H7 (cell line): ENCODE measurements at places on chromosomes 3 and 15. TPM values are rescaled to one million over a fixed set of nuclear protein-coding genes. Genes with fewer than 3 reads are reported as not detected.

The ZNF502 gene
- total RNA-seq: 0.55 and 0.62 TPM in 2 replicates

The CLDN18 gene
- 0.14 TPM in 1 of 2 replicates, not detected in the other for total RNA-seq

The SLC9A9 gene
- total RNA-seq: 4.1 and 7.2 TPM in 2 replicates

The NME9 gene
- 0.35 TPM in 1 of 2 replicates, not detected in the other for total RNA-seq

The ADCY5 gene
- 2.4 and 5.1 TPM in 2 replicates for total RNA-seq

GRCh38 chr3:87358066-87358465 lies 81.7 kb upstream of the POU1F1 start:
- DNase-seq: no peak

- no peak for DNase-seq
These were observed 16.9 kb downstream of the THBS1 start for GRCh38 chr15:39597751-39598185.

DNA sequence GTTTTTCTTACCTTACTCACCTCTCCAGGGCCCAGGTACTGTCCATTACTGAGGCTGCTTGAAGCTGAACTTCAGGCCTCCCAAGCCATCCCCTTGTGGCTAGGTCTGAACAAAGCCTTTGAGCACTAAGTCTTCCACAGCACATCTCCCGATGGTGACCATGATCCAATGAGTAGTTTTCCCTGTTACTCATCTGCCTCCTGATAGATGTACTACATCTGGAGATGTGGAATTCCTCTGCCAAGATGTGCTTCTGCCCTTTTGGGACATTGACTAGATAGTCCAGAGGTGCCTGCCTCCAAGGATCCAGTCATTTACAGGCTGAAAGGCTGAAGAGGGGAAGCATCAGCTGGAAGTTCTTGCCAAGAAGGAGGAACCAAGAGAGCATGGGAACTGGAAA lies 28.9 kb upstream of the SLC35G2 start:
- no peak for DNase-seq

- no peak for DNase-seq
These were observed 1.7 kb upstream of the PHGR1 start for GRCh38 chr15:40349163-40349562.

DNA sequence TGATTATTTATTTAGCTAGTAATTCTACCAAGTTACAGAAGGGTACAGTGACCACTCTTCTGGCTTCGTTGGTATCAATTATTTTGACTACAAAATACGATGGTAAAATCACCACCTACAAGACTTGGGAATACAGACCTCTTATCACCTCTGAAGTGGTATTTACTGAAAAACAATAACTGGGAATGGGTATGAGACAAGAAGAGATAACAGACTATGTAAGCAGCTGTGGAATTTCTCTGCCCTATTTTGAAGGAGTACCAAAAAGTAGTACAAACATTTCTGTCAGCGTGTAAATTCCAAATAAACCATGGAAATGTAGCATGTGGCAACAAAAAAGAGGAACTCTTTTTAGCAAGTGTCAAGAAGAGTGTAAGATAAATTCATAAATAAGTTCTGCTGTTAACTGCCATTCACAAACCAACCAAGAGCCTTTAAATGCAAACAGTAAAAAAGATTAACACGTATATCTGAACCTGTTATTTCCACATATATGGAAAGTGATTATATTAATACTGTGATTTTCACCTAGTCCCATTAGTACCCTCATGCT lies 77.0 kb upstream of the SLC12A8 start:
- DNase-seq: no peak

- DNase-seq: no peak
These were observed 147.2 kb downstream of the ALCAM start for GRCh38 chr3:105513886-105514285.

GRCh38 chr3:190269101-190269500 lies 53.1 kb downstream of the CLDN1 start:
- no peak for DNase-seq

DNA sequence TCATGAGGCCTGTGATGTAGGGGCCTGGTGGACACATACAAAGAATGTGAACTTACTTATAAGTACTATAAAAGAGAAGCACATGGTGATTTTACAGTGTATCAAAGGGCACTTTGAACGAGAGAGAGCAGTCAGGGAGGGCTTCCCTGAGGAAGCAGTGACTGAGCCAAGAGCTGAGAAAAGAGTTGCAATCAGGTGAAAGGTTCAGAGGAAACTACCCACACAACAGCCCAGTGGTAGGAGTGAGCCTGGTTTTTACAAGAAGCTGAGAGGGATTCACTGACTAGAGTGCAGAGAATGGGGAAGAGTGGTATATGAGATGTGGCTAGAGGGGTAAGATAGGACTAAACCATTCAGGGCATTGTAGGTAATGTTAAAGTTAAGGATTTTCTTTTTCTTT lies 57.1 kb downstream of the CALML4 start:
- DNase-seq: no peak

- no peak for DNase-seq
These were observed 296.7 kb upstream of the PROK2 start for GRCh38 chr3:72081471-72082185.

DNA sequence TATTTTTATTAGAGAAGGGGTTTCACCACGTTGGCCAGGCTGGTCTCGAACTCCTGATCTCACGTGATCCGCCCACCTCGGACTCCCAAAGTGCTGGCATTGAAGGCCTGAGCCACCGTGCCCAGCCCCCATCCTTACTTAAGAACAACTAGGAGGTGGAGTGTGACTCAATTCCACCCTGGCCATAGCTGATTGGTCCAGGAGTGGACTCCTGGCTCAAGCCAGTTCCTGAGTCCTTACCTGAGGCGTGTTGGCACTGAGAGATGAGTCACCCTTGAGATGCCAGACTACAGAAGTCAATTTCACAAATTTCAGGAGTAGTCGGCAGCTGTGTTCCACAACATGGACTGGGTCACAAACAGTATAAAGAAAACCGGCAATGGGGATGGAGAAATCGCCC lies 124.2 kb downstream of the SHQ1 start:
- DNase-seq: no peak

DNA sequence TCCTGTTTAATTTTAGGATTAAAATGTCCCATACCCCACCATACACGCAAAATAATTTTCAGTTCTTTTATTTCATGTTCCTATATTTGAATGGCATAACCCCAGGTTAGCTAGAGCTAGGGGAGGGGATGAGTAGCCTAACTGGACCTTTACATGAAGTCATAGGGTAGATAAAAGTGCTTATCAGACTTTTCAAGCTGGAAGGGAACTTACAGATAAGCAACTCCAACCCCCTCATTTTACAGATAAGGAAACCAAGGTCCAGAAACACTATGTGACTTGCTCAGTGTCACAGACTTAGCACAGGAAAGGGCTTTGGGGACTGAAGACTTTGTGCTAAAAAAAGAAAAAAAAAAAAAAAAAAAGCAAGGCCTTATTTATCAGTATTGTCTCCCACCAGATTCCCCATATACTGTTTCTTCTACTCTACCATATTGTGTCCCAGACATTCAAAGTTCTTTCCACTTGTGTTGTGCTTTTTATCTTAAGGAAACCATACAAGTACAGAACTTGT lies 10.6 kb upstream of the TNIK start:
- DNase-seq: no peak

- peak; percentile 78 for DNase-seq
These were observed 603 bp downstream of the SLC7A14 start for GRCh38 chr3:170585008-170585936.

DNA sequence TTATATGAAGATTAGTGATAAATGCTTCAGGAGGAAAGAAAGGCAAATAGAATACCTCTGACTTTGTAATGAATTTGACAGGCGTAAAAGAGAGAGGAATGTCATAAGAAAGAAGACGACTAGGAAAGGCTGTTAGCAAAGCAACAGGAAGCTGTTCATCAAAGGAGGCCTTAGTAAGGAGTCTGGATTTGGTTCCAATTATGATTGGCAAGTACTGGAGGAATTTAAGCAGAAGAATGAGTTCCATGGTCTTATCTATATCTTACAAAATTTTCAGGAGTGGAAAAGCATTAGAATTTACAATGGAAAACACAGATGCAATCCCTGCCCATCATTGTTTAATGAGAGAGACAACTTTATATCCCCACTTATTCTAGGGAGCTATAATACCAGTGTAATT lies 13.8 kb downstream of the PLSCR1 start:
- DNase-seq: no peak

GRCh38 chr3:29144807-29145206 lies 136.1 kb upstream of the RBMS3 start:
- no peak for DNase-seq

DNA sequence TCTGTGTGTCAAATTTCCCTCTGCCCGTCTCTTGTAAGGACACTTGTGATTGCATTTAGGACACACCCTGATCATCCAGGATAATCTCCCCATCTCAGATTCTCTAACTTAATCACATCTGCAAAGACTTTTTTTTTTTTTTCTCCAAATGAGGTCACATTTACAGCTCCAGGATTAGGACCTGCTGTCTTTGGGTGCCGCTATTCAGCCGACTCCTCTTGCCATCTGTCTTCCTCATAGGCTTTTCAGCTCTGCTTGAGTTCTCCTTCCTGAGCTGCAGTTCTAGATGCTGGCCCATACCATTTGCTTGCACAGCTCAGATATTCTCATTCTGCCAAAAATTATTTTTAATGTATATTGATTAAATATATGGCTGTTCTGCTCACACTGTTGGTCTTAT lies 94.3 kb upstream of the TLE3 start:
- DNase-seq: no peak

- no peak for DNase-seq
These were observed 165.2 kb downstream of the SLCO3A1 start for GRCh38 chr15:92018535-92019239.

DNA sequence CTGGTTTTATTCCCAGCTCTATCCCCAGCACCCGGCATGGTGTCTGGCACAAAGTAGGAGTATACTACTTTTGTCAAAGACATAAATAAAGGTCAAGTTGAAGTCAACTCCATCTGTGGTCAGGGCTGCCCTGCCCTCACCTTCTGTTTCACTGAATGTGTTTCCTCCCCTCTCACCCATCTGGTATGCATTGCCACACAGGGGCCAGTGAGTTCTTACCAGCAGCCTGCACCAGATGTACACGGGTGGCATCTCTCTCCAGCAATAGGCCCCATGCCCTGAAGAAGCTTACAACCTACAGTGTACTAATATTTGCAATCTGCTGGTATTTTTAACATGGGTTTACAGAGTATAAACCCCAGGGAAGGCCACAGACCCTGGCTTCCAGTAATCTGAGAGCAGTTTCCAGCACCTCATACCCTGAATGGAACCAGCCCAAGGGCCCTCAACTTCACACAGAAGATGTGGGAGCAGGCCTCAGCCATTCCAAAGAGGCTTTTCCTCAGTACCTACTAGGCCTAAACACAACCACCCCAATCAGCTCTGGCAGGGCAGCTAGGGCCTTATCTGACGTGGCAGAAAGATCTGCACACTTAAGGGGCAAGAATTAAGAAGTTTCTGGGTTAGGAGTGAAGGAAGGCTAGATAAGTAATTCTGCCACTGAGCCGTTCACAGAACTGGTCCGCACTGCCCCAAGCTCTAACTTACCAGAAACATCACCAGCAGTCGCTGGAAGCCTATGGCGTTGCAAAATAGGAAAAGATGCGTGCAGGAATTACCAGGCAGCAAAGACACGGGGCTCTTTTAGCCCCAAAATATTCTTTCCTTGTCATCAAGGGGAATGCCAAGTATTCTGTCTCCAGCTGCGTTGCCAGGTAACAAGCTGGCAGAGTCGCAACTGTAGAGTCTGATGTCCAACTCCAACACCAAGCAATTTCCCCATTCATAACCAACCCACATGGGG lies 2.1 kb downstream of the IDH2 start:
- peak; percentile 14 for DNase-seq

DNA sequence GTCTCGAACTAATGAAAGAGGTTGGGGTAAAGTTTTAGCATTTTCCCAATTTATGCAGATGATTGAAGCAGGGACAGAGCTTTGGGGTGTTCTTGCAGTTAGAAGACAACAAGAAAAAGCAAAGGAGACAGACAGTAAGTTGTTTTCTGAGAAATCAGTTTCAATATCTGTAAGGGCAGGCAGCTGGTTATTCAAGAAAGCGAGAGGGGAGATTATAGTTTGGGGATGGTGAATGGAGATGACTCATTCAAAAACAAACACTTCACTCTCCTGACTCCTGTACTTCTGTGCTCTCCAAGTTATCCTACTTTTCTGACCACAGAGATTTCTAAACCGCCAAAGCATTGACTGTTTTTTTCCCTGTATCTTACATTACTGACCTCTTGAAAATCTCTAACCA lies 352.0 kb downstream of the GAP43 start:
- DNase-seq: no peak

DNA sequence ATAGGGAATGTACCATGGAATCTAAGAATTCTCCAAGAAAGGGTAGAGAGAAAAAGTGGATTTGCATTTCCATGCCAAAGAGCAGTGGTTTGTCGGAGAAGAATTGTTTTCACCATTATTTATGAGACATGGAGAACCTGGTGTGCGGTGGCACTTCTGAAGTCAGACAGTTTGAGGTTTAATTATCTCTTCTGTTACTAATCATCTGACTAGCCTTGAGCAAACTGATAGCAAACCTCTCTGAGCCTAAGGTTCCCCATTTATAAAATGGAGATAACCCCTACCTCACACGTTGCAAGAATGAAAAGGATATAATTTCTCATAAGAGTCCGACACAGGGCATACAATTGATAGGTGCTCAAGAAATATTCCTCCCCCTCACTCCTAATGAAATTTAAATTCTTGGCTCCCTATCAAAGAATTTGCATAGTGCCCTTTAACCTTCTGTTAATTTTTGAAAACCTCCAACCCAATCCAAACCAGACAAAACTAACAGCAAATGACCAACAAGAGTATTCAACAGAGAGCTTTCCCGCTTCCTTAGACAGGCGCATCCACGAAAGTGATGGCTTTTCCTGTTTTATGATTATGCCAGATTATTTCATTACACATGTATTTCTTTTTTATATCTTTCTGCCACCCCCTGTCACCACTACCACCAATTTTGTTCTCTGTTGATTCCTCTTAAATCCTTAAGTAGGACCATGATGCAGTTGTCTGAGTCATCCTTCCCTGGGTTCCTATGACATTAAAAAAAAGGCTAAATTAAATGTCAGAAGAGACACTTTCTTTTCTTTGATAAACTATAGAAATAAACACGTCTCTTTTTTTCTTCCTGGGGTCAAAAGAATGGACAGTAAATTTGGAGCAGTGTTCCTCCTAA lies 28.5 kb downstream of the TMEM212 start:
- DNase-seq: no peak

- no peak for DNase-seq
These were observed 85.3 kb upstream of the CFAP20DC start for GRCh38 chr3:59135096-59135495.

DNA sequence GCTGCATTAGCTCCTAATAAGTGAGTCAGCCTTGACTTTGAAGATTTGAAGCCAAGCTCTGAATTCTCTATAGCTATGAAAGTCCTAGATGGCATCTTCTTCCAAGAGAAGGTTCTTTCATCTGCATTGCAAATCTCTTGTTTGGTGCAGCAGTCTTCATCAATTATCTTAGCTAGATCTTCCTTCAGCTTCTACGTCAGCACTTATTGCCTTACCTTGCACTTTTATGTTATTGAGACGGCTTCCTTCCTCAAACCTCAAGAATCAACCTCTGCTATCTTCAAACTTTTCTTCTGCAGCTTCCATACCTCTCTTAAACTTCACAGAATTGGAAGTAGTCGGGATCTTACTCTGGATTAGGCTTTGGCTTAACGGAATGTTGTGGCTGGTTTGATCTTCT lies 167.6 kb downstream of the SCAPER start:
- no peak for DNase-seq

GRCh38 chr3:50238549-50239026 lies 2.6 kb downstream of the GNAI2 start:
- peak; percentile 68 for DNase-seq
